ENCODE measurements at places on chromosomes 16 and 17.

DNA sequence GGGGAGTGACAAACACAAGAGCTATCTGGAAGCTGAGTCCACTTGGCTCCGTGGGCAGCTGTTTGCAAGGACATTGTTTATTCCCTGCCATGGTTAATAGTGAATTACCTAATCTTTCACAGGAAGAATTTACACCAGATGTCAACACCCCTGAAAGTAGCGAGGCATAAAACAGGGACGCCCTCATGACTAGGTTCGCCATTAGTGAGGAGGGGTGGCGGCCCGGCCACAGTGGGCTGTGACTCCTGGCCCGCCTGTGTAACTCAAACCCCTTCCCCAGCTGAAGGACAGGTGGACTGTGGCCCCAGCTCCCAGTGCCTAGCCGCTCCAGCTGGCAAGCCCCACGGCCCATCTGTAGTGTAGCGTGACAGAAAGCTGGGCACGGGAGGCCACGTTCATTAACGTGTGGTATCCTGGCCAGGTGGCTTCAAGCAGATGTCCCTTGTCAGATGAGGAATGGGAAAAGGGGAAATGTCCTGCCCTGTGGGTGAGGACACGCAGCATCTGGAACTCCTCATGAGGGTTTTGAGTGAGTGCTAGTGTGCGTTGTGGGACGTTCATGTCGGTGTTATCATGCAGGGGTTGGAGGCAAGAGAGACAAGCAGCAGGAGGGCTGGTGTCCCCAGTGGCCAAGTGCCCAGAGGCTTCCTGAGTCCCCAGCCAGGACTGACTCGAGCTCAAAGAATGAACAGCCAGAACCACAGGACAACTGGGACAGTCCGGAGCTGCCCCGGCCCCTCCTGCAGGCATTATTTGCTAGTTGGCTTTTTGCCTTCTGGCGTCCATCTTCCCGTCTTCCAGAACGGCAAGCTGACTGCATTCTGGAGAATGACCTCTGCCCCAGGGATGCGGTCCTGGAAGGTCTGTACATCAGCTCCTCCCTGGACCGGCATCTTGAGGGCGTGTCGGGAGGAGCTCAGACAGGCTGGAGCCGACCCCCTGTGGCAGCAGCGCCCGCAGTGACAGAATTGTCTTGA, 19.2 kb downstream of the KDM8 start:
- no peak for DNase-seq

- DNase-seq = no peak
Observed at GRCh38 chr16:57284209-57284951, at the start of gene PLLP. Gene PLLP (minus strand): TSS chr16:57284672. CDS start chr16:57284540, 132 bp downstream.

- DNase-seq = no peak
Observed at GRCh38 chr17:29838961-29839360, 91.1 kb downstream of the SSH2 start.

- DNase-seq = no peak
Observed at GRCh38 chr17:72502371-72503341, 381.8 kb downstream of the SOX9 start.

DNA sequence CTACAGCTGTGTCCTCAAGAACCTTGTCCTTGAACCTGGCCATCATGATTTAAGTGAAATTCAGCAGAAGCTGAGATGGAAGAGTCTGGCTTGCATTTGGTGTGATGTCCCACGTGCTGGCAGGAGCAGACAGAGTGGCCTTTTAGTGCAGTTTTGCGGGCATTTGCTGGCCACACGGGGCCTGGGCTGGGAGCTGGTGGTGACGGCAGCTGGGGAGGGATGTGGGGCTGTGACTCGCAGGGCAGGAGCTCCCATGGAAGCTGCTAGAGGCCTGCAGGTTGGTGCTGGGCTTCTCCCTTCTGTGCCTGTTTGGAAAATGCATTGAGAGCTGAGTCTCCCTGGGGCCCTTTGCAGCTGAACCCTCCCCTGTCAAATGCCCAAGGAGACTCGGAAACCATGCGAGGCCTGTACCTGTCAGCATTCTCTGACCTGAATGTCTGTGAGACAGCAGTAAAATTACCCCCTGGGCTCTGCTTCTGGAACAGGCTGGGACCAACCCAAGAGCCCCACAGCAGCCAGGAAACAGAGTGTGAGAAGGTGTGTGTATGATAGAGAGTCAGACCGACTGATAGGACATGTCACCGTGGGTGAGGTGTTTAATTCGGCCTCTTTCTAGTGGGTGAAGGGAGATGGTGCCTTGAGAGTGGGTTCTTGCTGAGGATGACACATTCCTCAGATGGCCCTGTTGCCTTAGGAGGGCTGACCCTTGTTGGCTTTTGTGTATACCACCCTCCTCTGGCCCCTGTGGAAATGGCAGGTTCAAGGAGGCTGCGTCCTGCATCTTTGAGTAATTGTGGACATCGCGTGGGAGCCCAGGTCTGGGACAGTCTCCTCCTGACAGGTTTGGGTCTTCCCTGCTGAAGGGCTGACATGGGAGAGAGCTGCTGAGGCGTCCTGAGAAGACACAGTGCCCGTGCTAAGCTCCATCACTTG, 145.5 kb downstream of the MSI2 start:
- no peak for DNase-seq

DNA sequence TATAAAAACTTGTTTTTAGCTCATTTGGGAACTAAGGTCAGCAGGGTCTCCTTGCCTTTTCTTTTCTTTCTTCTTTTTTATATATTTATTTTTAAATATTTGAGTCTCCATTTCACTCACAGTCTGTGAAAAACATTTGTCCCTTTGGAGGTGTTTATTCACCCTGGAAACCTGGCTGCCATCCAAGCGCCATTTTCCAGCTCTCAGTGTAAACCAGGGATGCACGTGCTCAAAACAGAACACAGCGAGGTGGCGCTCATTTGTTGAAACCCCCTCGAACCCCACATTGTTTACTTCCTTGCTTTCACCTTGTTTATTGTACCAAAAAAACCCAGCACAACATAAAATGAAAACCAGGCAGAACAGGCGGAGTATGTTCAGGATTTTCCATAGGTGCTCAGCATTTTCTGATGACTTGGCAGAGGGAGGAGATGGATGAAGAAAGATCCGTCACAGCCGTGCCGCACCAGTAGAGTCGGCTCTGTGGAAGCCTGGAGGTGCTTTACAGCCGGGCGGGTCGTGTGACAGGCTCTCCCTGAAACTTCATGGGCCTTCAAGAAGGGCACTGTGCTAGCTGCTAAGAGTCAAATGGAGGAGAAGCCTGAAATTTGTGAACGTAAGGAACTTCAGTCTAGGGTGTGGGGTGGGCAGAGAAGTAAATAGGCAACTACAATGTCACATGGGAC, 284.4 kb downstream of the FOXL1 start:
- DNase-seq = no peak

DNA sequence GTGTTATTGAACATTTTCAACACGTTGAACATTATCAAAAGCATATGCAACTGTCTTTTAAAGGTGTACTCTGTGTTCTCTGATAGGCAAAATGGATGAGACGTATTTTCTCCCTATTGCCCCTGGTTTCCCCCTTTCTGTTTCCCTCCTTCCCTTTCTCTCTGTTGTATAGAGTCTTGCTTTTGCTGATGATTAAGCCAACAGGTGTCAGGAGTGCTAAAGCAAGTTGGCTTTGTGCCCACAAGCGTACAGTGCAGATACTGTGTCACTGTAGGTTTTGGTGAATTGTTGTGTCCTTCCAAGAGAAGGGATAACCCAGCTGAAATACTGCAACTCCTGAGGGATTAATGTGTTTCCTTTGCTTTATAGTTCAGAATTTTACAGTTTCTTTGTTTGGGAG, 74.4 kb downstream of the COX10 start:
- DNase-seq = no peak
